Left renal pelvis (tissue), 4 donors: ENCODE measurements at places on chromosomes 13 and 19. TPM values are rescaled to one million over a fixed set of nuclear protein-coding genes. Genes with fewer than 3 reads are reported as not detected.

DNA sequence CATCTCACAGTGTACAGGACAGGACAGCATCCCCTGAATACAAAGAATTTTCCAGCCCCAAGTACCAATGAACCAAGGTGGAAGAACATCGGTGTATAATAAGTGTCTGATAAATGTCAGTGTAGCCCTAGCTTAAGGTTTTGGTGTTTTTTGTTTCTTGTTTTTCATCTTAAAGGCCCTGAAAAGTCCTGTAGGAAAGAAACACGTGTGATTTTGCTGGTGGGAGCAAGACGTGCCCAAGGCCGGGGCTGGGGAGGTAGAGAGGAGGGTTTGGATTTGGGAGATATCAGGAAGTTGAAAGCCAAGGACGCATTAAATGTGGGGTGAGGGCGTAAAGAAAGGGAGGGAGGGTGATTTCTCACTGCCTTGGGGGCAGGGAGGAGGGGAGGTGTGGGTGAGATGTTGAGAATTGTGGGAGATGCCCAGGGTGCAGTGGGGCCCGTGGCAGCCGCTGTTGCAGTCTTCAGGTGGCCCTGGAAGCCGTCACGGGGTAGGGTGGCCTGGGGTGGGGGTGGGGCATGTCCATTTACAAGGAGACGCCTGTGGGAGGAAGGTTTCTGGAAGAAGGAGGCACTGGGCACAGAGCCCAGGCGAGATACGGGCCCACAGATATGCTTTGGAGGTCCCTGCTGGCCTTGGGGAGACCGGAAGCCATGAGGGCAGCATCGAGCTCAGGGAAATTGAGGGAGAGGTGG lies 6.7 kb downstream of the CAMSAP3 start:
- no peak for DNase-seq

DNA sequence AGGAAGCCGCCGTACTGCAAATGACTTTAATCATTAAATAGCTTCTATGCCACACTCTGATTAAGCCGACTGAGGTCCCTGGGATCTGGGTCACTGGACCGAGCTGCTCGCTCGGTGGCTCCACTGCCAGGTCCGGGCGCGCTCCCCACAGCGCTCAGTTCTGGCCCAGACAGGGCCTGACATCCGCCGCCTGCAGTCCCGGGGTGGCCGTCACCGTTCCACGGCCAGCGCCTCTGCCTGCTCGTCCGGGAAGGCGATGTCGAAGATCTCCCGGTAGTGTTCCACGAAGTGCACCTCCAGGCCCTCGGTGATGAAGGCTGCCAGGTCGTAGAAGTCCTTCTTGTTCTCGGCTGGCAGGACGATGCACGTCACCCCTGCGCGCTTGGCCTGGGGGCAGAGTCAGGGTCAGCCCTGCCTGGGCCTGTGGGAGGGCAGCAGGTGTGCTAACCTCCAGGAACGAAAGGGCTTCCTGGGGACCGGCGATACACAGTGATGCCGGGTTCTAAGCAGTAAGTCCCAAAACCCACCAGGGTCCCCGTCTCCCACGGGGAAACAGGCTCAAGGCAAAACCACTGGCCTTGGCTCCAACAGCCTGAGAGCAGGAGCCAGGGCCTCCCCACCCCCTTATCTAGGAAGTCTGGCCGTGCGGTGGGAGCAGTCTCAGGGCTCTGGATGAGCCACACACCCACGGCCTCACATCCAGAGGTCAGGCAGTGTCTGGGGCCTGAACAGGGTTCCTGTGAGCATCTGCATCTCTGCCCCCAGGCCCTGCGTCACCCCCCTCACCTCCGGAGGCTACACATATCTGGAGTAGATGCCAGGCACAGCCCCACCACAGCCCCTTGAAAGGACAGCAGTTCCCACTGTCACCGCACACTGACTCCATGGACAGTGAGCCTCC lies 2.0 kb downstream of the RPL36 start:
- no peak for DNase-seq

- peak; percentile 3 for DNase-seq
Observed at GRCh38 chr13:112443191-112443994, 67.2 kb downstream of the SPACA7 start.

GRCh38 chr19:29610213-29610573 lies 4.1 kb downstream of the POP4 start:
- DNase-seq: no peak

GRCh38 chr19:14412324-14412995 lies 6.7 kb downstream of the DDX39A start:
- no peak for DNase-seq

DNA sequence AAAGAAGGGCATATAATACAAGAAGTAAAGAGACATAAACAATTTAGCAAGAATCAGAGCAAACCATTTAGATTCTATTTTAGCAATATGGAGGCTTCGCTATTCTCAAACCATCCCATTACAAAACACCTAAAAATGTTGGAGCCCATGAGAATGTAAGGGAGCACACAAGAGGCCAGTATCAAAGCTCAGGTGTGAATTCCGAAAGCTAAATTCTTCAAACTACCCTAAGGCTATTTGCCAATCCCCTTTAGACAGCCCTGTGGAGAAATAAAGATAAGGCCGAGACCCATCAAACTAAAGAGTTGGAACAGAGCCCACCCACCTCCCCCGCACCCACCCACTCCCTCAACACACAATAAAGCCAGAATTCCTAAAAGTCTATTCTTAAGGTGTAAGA lies 210.8 kb upstream of the MAB21L1 start:
- no peak for DNase-seq

GRCh38 chr13:29260684-29261083 lies 334.8 kb downstream of the SLC7A1 start:
- DNase-seq: no peak

DNA sequence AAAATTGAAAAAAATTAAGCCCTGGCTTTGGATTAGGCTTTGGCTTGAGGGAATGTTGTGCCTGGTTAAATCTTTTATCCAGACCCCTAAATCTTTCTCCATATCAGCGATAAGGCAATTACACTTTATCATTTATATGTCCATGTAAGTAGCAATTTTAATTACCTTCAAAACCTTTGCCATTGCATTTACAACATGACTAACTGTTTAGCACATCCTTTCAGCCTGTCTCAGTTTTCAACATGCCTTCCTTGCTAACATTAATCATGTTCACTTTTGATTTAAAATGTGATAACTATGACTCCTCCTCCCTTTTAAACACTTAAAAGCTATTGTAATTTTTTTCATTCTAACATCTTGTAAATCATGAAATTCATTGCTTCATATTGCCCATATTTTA lies 583.7 kb downstream of the SLITRK1 start:
- no peak for DNase-seq

- DNase-seq: no peak
Observed at GRCh38 chr13:25973576-25973975, 78.2 kb downstream of the SHISA2 start.

GRCh38 chr19:16366433-16367260 lies 42.0 kb downstream of the KLF2 start:
- DNase-seq: no peak

DNA sequence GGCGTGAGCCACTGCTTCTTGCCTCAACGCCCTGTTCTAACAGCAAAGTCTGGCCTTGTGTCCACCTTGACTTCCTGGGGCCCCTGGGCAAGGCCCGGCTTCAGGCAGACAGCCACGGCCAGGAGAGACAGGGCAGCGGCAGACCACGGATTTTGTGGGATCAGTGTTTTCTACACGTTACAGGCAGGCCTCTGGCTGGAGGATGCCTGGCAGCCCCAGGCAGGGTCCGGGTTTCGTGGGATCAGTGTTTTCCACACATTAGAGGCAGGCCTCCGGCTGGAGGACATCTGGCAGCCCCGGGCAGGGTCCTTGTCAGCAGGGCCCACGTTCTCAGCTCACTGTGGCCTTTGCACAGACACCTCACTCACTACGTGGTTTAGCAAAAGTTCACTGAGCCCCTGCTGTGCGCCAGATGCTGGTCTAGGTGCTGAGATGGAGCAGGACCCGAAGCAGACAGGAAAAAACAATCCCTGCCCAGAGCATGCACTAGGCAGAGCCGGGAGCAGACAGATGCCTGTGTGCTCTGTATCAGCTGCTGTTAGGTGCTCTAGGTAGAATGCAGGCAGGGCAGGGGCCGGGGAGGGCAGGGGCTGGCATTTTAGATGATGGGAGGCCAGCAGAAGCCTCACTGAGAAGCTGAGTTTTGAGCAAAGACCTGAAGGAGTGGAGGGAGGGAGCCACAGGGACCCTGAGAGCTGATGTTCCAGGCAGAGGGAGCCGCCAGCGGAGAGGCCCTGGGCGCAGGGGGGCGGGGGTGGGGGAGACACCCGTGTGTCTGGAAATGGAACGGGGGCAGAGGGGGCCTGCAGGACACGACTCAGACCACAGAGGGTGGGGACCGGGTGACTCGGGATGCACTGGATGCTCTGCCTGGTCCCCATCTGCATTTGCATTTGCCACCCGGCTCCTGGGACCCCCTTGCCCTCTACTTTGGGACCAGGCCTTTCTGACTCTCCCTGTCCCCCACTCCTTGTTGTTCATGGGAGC lies 25.0 kb upstream of the NCCRP1 start:
- DNase-seq: no peak

GRCh38 chr13:50119591-50119990 lies 104.3 kb downstream of the KCNRG start:
- no peak for DNase-seq

- DNase-seq: no peak
Observed at GRCh38 chr13:113655346-113656002, 2.5 kb downstream of the ATP4B start.

GRCh38 chr19:55389386-55390317 lies 3.9 kb downstream of the RPL28 start:
- DNase-seq: no peak

DNA sequence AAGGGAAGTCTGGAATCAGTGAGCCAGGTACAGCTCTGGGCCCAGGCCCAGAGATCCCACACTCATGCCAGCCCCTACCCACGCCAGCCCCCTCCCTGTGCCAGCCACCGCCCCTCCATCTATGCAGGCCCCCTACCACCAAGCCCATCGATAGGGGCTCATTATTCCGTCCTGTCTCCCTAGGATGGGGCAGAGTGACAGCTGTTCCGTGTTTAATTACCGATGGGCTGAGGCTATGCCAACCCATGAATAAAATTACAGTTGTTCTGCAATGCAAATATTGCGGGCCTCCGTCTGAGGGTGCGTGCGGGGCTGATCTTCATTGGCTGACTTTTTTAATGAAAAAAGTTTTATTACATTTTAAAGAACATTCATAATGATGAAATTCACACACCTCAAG lies 35.6 kb upstream of the PEPD start:
- DNase-seq: no peak

- no peak for DNase-seq
Observed at GRCh38 chr13:39563470-39563735, 39.6 kb downstream of the LHFPL6 start.

DNA sequence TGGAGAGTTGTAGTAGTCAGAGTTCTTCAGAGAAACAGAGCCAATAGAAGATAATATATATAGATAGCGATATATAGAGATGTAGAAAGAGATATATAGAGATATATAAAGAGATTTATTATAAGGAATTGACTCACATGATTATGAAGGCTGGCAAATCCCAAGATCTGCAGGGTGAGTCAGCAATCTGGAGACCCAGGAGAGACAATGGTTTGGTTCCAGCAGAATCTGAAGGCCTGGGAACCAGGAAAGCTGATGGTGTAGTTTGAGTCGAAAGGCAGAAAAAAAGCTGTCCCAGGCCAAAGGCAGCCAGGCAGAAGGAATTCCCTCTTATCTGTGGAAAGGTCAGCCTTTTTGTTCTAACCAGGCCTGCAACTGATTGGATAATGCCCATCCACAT lies 194.1 kb downstream of the NUFIP1 start:
- DNase-seq: no peak

GRCh38 chr13:91406619-91407018 lies 8.2 kb downstream of the GPC5 start:
- no peak for DNase-seq

- no peak for DNase-seq
Observed at GRCh38 chr13:97961340-97961739, 7.9 kb downstream of the IPO5 start.

DNA sequence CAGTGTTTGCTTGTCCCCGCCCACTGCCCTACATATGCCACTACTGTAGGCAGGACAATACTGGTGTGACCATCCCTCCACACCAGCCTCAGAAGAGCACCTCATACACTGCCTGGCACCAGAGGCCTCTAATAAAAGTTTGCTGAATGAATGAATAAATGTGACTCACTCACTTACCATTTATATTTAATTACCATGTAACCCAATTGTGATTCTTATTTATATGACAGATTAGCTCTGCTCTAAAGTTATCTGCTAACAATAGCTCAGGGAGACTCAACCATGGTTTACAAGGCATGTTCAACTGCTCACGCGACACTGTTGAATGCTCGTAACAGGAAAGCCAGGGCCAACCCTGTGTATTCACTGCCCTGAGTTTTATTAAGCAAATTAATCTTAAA lies 66.0 kb upstream of the DOCK9 start:
- no peak for DNase-seq

DNA sequence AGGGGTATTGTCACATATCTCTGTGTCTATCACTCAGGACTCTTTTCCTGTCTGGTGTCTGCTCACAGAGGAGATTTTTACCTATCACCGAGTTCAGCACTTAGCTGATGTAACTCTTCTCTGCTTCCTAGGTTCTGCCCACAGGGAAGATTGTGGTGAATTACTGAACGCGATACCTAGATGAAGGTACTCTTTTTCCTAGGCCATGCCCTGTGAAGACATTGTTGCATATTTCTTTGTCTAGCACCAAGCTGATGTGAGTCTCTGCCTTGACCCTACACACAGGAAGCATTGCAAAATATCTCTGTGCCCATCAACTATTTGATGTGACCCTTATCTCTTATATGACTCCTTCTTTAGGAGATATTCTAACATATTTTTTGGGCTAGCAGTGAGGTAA lies 72.1 kb upstream of the ZNF43 start:
- DNase-seq: no peak

- DNase-seq: no peak
Observed at GRCh38 chr13:47036294-47037008, 139.6 kb upstream of the HTR2A start.

DNA sequence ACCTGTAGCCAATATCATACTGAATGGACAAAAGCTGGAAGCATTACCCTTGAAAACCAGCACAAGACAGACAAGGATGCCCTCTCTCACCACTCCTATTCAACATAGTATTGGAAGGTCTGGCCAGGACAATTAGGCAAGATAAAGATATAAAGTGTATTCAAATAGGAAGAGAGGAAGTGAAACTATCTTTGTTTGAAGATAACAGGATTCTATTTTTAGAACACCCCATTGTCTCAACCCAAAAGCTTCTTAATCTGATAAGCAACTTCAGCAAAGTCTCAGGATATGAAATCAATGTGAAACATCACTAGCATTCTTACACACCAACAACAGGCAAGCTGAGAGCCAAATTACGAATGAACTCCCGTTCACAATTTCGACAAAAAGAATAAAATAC lies 17.8 kb upstream of the CCNA1 start:
- DNase-seq: no peak

JAK3 gene
- polyA plus RNA-seq: 3.3 TPM

CABP5 gene
- polyA plus RNA-seq: not detected

FBL gene
- polyA plus RNA-seq: 358 TPM

SIGLEC5 gene
- not detected for polyA plus RNA-seq

EDNRB gene
- polyA plus RNA-seq: 11.7 TPM

IQCN gene
- 13.4 TPM for polyA plus RNA-seq

NR2F6 gene
- polyA plus RNA-seq: 31.7 TPM

ECSIT gene
- polyA plus RNA-seq: 33.6 TPM

NEK5 gene
- 5.7 TPM for polyA plus RNA-seq

HCST gene
- polyA plus RNA-seq: 3.1 TPM

PLVAP gene
- 188 TPM for polyA plus RNA-seq

DAND5 gene
- 0.10 TPM for polyA plus RNA-seq
